ENCODE measurements at places on chromosomes 2 and 18. TPM values are rescaled to one million over a fixed set of nuclear protein-coding genes. Genes with fewer than 3 reads are reported as not detected.

The PXDN gene
- 118 TPM for total RNA-seq

The TEKT4 gene
- not detected for total RNA-seq

The C2orf81 gene
- total RNA-seq = 0.72 TPM

The GATA6 gene
- 5.1 TPM for total RNA-seq

The GKN1 gene
- not detected for total RNA-seq

The USP37 gene
- 13.6 TPM for total RNA-seq

The MROH2A gene
- not detected for total RNA-seq

The RSAD2 gene
- 2.2 TPM for total RNA-seq

The IL1F10 gene
- not detected for total RNA-seq

The NEU2 gene
- total RNA-seq = not detected

The BOLA3 gene
- 40.0 TPM for total RNA-seq

The ALK gene
- not detected for total RNA-seq

The BOLL gene
- total RNA-seq = not detected

The COL6A3 gene
- 0.72 TPM for total RNA-seq

The CRYGC gene
- total RNA-seq = not detected

The PAX8 gene
- 24.3 TPM for total RNA-seq

The MDH1B gene
- total RNA-seq = 0.48 TPM

The PLCL1 gene
- not detected for total RNA-seq

The BCL2 gene
- 2.6 TPM for total RNA-seq

The ELOA2 gene
- total RNA-seq = not detected

The SULT1C4 gene
- total RNA-seq = 4.8 TPM

The HOXD11 gene
- 0.96 TPM for total RNA-seq

The STEAP3 gene
- 23.6 TPM for total RNA-seq

The IHH gene
- total RNA-seq = not detected

The PHLPP1 gene
- total RNA-seq = 4.8 TPM

The EML6 gene
- total RNA-seq = 0.48 TPM

The DPP4 gene
- total RNA-seq = 1.3 TPM

The SPP2 gene
- total RNA-seq = not detected

The DSG4 gene
- not detected for total RNA-seq

The IL37 gene
- total RNA-seq = not detected

The MAPRE3 gene
- total RNA-seq = 1.7 TPM

The UGT1A3 gene
- 0.24 TPM for total RNA-seq

The C2orf80 gene
- not detected for total RNA-seq

The THADA gene
- total RNA-seq = 28.7 TPM

The WDR54 gene
- 34.1 TPM for total RNA-seq

The CYP26B1 gene
- total RNA-seq = 0.24 TPM

The CCDC68 gene
- total RNA-seq = 9.2 TPM

The TMBIM1 gene
- total RNA-seq = 698 TPM

The LCT gene
- not detected for total RNA-seq

The SIX3 gene
- total RNA-seq = not detected

The SH2D6 gene
- not detected for total RNA-seq

The AGXT gene
- total RNA-seq = not detected

The OSR1 gene
- total RNA-seq = 1.7 TPM

The IGFBP5 gene
- total RNA-seq = 3.4 TPM

The AKAIN1 gene
- total RNA-seq = not detected
